ENCODE measurements at places on chromosomes 2 and 18.

DNA sequence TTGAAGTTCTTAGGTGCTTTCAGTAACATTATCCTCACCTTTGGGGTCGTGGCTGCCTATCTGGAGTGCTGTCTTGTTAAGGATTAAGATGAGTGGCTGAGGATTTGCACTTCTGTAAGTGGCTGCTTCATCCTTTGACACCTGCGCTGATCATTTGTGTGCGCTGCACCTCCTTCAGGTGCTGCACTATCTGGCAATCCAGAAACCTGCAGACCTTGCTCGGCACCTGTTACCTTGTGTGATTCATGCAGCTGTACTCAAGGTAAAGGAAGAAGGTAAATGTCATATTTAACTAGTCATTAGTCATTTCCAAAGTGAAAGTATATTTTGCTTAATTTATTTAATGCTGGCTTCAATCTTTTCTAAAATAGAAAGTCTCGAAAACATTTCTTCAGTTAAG, 110.3 kb downstream of the RAB3GAP1 start:
- no peak for DNase-seq

- DNase-seq: no peak
Observed at GRCh38 chr2:65583061-65583460, 150.7 kb upstream of the SPRED2 start.

DNA sequence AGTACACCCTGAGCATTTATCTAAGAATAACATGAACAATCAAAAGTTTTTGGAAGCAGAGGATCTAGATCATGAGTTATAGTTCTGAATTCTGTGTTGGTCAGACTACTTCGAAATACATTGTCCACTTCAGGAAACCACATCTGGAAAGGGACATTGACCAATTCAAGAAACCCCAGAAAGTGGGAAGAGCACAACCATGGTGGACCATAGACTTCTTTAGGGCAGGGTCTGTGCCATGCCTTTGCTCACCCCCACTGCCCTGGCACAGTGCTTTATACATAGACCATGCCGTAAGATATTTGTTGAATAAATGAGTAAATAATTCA, 44.3 kb upstream of the CYP1B1 start:
- no peak for DNase-seq

DNA sequence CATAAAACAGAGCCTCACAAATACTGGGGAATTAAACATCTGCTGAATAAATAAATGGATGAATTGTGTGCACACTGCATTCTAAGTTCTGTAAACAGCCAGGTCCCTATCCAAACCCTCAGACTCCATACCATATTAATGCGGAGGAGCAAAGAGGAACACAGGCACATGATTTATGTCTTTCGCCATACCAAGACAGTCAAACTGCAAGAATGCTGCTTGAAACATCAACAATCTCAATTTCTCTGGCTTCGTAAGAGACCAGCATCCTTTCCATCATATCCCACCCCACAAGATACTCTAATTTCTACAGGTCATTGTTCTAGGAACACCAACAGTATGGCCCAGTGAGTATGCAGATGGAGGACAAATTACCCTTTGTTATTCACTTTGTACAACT, 15.0 kb downstream of the KANSL3 start:
- no peak for DNase-seq

- no peak for DNase-seq
Observed at GRCh38 chr2:16008856-16009255, 68.5 kb downstream of the MYCN start.

DNA sequence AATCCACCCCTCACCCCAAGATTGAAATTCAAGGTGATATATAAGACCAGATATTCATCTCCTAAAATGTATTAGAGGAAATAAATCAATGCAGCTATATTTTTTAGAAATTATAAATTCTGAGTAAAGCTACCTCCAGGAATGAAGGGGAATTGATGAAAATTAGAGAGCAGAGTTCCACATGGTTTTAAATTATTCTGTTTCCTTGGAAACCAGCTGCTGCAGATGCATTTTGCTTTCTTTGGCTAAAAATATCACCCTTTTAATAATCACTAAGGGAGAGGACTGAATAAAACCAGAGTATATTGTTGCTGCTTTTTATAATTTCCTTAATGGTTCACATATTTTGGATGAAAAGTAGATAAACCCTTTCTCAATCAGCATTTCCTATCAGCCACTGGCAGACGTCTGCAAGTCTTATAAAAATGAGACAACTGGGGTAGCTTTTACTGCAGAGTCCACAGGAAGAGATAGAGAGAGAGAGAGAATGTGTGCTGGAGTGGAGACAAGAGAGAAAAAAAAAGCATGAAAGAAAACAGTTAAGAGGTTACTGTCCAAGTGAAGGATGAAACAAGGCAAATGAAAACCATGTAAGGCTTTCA, 2.0 kb downstream of the CSRNP3 start:
- DNase-seq: no peak

DNA sequence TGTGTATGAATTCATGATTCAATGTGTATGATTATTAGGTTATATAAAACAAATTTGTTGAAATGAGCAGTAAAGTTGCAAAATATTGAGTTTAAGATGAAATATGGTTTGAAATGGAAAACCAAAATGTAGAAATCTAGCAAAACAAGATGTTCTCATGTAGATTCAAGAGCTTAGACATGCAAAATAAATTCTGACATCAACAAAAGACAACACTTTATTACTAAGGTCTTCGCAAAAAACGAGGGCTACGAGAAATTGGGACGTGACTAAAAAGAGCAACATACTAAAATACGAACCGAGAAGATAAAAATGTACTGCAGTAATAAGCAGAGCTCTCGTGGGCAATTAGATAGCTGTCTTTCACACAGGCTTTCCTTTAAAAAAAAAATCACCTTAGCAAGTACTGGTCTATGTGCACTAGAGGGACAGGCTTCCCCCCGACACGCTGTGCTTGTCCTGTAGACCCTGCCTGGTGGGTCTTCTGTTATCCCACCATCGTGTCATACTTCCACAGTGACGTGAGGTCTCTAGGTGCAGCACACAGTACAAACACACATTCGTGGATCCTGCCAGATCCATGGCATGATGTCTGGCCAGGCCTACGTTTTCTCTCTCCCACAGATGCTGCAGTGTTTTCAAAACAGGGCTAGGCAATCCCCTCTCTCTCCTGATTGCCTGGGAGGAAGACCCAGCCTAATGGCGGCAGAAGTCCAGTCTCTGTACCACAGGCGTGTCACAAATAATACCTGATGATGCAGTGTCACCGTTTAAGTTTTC, 240.8 kb downstream of the TCF4 start:
- DNase-seq: no peak

DNA sequence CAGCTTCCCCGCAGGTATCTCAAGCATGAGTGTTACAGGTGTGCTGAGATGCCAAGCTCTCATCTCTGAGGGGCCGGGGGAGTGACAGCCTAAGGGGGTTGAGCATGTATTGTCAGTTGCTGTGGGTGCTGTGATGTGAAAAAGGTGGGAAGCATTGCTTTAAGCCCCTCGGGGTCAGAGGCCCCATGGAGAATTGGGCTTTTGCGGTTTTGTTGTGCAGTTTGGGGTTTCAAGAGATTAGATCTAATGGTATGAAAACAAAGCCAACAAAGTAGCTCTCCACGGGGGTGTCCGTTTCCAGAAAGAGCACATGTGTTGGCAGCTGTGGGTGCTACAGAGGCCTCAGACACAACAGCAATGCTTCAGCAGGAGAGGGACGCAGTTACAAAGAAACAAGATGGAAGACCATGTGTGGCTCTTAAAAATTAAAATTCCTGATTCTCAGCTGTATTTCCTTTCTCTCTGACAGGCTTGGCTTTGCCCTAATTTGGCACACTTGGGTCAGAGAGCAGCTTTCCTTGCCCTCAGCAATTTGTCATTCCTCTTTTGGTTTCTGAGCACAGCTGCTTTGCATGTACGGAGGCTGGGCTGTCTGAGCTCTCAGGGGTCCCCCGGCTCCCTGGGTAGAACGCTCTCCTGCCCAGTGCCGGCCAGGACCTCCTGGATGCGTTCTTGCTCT, 69.9 kb downstream of the TMEM247 start:
- DNase-seq: no peak

DNA sequence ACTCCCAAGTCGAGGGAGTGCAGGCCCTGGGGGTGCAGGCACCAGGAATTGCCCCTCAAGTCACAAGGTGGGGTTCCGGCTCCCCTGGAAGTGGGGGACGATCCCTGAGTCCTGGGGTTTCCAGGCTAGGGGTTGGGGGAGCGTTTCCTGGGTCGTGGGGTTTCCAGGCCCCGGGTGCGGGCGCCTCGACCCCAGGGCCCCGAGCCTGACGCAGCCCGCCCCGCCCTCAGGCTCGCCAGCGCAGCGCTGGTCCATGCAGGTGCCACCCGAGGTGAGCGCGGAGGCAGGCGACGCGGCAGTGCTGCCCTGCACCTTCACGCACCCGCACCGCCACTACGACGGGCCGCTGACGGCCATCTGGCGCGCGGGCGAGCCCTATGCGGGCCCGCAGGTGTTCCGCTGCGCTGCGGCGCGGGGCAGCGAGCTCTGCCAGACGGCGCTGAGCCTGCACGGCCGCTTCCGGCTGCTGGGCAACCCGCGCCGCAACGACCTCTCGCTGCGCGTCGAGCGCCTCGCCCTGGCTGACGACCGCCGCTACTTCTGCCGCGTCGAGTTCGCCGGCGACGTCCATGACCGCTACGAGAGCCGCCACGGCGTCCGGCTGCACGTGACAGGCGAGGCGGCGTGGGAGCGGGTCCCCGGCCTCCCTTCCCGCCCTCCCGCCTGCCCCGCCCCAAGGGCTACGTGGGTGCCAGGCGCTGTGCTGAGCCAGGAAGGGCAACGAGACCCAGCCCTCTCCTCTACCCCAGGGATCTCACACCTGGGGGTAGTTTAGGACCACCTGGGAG, 12.0 kb downstream of the SIGLEC15 start:
- peak; percentile 20 for DNase-seq

- no peak for DNase-seq
Observed at GRCh38 chr18:62523255-62523588, 397 bp downstream of the ZCCHC2 start.

DNA sequence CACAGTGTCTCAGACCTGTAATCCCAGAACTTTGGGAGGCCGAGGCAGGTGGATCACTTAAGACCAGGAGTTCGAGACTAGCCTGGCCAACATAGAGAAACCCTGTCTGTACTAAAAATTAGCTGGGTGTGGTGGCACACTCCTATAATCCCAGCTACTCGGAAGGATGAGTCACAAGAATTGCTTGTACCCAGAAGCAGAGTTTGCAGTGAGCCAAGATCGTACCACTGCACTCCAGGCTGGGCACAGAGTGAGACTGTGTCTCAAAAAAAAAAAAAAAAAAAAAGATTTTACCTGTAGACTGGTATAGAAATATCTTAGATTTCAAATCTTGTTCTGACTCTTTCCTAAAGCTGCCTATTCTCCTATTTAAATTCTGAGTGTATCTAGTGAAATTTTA, 7.2 kb upstream of the KLHL29 start:
- no peak for DNase-seq

- no peak for DNase-seq
Observed at GRCh38 chr2:224257156-224257555, 144.8 kb downstream of the FAM124B start.

- DNase-seq: no peak
Observed at GRCh38 chr2:237479747-237480146, 7.3 kb upstream of the MLPH start.

DNA sequence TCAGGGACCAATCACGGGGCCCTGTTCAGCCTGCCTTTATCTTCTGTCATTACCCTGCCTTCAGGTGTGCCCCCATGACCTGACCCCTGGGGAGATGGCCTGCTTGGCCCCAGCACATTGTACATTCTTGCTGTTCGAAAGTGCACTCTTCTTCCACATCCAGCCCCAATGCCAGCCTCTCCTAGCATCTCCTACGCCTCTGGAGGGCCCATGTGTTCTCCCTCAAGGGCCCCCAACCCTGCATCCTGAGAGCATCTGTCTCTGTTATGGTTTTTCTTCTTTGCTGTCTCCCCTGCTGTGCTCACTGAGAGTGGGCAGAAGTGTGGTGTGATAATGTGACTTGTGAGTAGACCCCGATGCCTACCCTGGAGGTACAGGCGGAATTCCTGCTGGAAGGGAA, 41.5 kb upstream of the OTOS start:
- no peak for DNase-seq

- no peak for DNase-seq
Observed at GRCh38 chr2:128639693-128640092, 321.0 kb upstream of the HS6ST1 start.

- no peak for DNase-seq
Observed at GRCh38 chr2:223847410-223847809, 10.0 kb upstream of the AP1S3 start.

- DNase-seq: no peak
Observed at GRCh38 chr2:181036848-181037603, 56.6 kb downstream of the UBE2E3 start.

DNA sequence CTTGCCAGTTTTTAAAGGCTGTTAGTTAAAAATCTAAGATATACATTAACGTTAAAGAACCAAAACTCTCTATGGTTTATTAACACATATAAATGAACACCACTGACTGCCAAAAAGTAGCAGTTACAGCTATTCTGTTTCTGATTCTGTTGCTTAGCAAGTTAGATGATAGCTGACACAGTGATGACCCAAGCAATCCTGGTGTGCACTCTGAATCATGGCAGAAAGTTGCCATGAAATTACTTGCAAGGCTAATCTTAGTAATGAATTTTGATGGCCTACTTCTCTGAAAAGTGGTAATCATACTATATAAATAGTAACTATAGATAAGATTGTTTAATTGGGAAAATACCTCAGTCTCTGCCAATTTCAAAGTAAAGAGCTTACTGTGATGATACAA, 57.7 kb downstream of the ROCK2 start:
- DNase-seq: no peak

DNA sequence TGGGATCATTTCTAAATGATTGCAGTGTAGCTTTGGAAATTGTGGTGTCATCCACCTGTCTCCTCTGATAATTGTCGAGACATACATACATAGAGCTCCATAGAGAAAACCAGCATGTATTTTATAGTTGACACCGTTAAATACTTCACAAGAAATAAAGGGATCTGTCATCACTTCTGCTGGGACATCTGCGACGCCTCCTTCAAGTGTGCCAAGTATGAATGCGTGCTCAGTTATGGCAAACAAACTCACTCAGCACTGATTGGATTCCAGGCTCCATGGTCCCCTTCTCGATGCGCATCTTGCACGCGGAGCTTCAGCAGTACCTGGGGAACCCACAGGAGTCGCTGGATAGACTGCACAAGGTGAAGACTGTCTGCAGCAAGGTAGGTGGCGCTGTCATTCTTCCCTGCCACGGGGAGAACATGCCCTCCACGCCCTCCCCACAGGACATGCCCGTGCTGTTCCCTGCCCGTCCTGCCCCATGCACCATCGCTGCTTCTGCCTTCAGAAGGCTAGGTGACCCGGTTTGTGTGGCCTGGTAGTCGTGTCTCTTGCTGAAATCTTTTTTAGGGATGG, 64.1 kb downstream of the TRAPPC12 start:
- DNase-seq: no peak

- DNase-seq: no peak
Observed at GRCh38 chr2:24704692-24705091, 88.5 kb downstream of the PTRHD1 start.

DNA sequence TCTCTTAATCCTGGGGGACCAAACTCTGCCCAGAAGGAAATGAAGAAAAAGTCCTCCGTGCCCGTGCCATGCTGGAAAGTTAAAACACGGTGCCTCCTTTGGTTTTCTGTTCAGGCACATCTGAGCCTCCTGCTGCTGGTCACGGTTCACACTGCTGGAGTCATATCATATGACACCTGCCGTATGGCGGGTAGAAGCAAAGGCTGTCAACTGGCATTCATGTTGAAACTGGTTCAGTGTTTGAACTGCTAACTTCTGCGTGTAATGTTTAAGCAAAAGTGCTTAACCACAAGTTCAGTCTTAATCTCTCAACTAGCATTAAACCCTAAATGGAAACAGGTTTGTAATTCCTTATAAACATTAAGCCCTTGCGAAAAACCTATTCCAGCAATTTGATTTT, 3.1 kb downstream of the STK39 start:
- peak; percentile 10 for DNase-seq
